T-helper 17 cell (primary cell): ENCODE measurements at places on chromosomes 1 and 21. TPM values are rescaled to one million over a fixed set of nuclear protein-coding genes. Genes with fewer than 3 reads are reported as not detected.

The ESRRG gene
- not detected for total RNA-seq

DNA sequence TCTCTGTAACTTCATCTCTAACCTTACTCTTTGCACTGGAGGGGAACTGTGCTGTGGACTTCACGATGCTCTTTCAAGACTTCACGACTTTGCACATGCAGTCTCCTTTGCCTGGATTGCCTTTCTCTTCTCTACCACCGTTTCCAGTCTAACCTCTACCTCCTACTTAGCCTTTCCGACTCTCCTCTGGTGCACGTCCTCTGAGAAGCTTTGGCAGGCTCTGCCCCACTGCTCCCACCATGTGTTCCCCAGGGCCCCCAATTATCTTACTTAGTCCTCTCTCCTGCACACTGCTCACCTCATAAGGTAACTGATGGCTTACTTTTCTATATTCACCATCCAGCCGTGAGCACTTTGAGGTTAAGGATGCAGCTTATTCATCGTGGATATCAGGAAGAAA lies 101.7 kb upstream of the GJB5 start:
- peaks cover 2% of the 10 kb centered on the region for H3K36me3 ChIP-seq
- no peaks in the 10 kb centered on the region for H3K4me1 ChIP-seq
- no peak for DNase-seq
- H3K27me3 ChIP-seq, result peaks cover 72% of the 10 kb centered on the region
- no peak overlapping the region for H3K4me3 ChIP-seq
- no peak overlapping the region for H3K27ac ChIP-seq

DNA sequence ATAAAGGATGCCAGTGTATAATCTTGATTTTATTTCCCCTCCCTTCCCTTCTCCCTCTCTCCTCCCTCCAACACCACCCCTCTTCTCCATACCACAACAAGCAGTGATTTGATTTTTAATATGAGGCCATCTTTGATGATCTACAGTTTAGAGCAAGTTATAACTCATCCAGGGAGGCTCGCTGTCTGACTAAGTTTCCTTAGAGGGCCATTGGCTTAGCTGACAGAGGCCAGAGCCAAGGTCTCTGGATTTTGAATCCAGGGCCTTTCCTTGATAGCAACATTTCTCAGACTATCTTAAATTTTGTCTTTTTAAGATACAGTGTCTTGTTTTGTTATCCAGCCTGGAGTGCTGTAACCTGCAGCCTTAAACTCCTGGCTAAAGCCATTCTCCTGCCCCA lies 431.0 kb upstream of the USP24 start:
- no peak for DNase-seq
- no peaks in the 10 kb centered on the region for H3K36me3 ChIP-seq
- peaks cover 5% of the 10 kb centered on the region for H3K27me3 ChIP-seq
- no peak overlapping the region for H3K27ac ChIP-seq

The NGF gene
- not detected for total RNA-seq

DNA sequence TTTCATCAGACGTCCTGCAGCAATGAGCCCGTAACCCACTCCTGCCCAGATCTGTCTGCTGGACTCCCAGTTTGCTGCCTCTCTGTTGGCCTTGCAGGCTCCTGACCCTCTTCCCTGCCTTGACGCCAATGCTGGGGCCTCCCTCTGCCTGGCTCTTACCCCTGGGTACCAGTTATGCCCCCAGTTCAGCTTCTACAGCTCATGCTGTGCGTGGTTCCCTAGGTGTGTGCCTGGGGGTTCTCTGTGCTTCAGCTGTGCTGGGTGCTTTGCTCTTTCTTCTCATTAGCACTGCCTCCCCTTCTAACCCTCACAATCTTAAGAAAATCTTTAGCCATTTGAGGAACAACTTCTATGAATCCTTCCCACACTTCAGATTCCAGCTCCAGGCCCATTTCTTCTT lies 151.4 kb downstream of the ZSCAN20 start:
- no peak for DNase-seq
- H3K4me1 ChIP-seq, result no peaks in the 10 kb centered on the region
- peaks cover 2% of the 10 kb centered on the region for H3K36me3 ChIP-seq
- no peak overlapping the region for H3K4me3 ChIP-seq

The NCF2 gene
- total RNA-seq, result 14.7 TPM

The TMEM200B gene
- not detected for total RNA-seq

GRCh38 chr1:153540394-153541361 lies at the start of gene S100A5:
S100A5 (minus strand) TSS chr1:153540934; CDS start chr1:153540191, 743 bp downstream.
- peaks cover 70% of the 10 kb centered on the region for H3K4me1 ChIP-seq
- H3K27me3 ChIP-seq, result no peaks in the 10 kb centered on the region
- H3K36me3 ChIP-seq, result peaks cover 12% of the 10 kb centered on the region
- peak within 1 kb of the TSS; percentile 84 for H3K4me3 ChIP-seq
- H3K27ac ChIP-seq, result peak within 1 kb of the TSS; percentile 96

- no peaks in the 10 kb centered on the region for H3K36me3 ChIP-seq
- H3K27ac ChIP-seq, result no peak overlapping the region
- H3K4me3 ChIP-seq, result no peak overlapping the region
- DNase-seq, result no peak
- peaks cover 27% of the 10 kb centered on the region for H3K4me1 ChIP-seq
- no peaks in the 10 kb centered on the region for H3K27me3 ChIP-seq
Measured at GRCh38 chr1:185369786-185370185, 52.7 kb upstream of the IVNS1ABP start.

GRCh38 chr1:188825471-188825870 lies 1652.2 kb downstream of the BRINP3 start:
- H3K4me1 ChIP-seq, result no peaks in the 10 kb centered on the region
- no peak overlapping the region for H3K27ac ChIP-seq
- no peaks in the 10 kb centered on the region for H3K27me3 ChIP-seq
- DNase-seq, result no peak
- H3K36me3 ChIP-seq, result no peaks in the 10 kb centered on the region

- no peaks in the 10 kb centered on the region for H3K36me3 ChIP-seq
- H3K4me3 ChIP-seq, result peak overlapping the region; percentile 93
- H3K27me3 ChIP-seq, result no peaks in the 10 kb centered on the region
- H3K27ac ChIP-seq, result peak overlapping the region; percentile 67
Measured at GRCh38 chr21:43719748-43720538, 1.0 kb downstream of the PDXK start.

- H3K27ac ChIP-seq, result no peak overlapping the region
- peaks cover under 1% of the 10 kb centered on the region for H3K27me3 ChIP-seq
- H3K4me1 ChIP-seq, result no peaks in the 10 kb centered on the region
- H3K36me3 ChIP-seq, result no peaks in the 10 kb centered on the region
Measured at GRCh38 chr1:60483509-60483908, 409.9 kb upstream of the C1orf87 start.

- peaks cover 3% of the 10 kb centered on the region for H3K36me3 ChIP-seq
- H3K27ac ChIP-seq, result peak overlapping the region; percentile 70
- DNase-seq, result no peak
- peaks cover 15% of the 10 kb centered on the region for H3K4me1 ChIP-seq
- H3K4me3 ChIP-seq, result no peak overlapping the region
Measured at GRCh38 chr1:160818207-160818937, 22.4 kb downstream of the LY9 start.

The IL19 gene
- not detected for total RNA-seq

- no peak overlapping the region for H3K27ac ChIP-seq
- no peak overlapping the region for H3K4me3 ChIP-seq
- DNase-seq, result no peak
- H3K36me3 ChIP-seq, result no peaks in the 10 kb centered on the region
Measured at GRCh38 chr1:186487163-186487562, 26.2 kb upstream of the PDC start.

The ATAD3C gene
- total RNA-seq, result 0.13 TPM

The MFAP2 gene
- total RNA-seq, result not detected

The C1orf210 gene
- total RNA-seq, result not detected

The AMY1A gene
- total RNA-seq, result not detected

The CFHR1 gene
- total RNA-seq, result not detected

DNA sequence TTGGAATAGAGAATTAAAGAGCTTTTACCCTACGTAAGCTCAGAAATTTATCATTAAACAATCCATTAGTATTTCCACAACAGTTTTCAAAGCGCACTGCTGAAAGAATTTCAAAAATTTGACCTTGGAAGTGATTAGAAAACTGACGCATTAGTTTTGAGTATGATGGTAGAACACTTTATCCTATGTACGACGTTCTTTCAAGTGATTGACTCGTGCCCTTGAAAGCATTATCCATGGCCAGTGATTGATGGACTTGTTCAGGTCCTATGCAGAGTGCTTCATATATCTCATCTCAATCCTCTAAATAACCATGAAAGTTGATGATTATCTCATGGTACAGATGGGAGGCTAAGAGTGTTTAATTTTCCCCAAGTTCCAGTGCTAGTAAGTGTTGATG lies 697.2 kb downstream of the USP25 start:
- H3K27me3 ChIP-seq, result no peaks in the 10 kb centered on the region
- H3K4me3 ChIP-seq, result no peak overlapping the region
- H3K36me3 ChIP-seq, result no peaks in the 10 kb centered on the region
- no peaks in the 10 kb centered on the region for H3K4me1 ChIP-seq

GRCh38 chr1:63874278-63874880 lies 100.6 kb downstream of the ROR1 start:
- DNase-seq, result no peak
- no peak overlapping the region for H3K27ac ChIP-seq
- no peak overlapping the region for H3K4me3 ChIP-seq
- H3K36me3 ChIP-seq, result no peaks in the 10 kb centered on the region

DNA sequence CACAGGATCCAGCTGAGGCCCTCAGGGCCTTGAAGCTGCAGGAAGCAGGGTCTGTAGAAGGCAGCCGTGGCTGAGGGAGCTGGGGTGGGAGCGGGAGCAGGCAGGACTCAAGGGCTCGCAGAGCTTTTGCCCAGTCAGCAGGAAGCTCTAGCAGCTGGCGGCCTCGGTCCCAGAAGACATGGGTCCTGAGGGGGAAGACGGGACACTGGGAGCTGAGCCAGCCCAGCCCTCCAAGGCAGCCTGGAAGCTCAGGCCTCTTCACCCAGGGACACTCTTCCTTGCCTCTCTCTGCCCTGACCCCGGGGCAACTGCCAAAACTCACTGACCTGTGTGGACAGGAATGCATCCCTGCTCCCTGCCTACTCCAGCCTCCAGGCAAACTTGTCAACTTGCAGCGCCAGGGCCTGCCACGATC lies 8.9 kb downstream of the ADGRB2 start:
- peaks cover 18% of the 10 kb centered on the region for H3K27me3 ChIP-seq
- H3K4me1 ChIP-seq, result peaks cover 16% of the 10 kb centered on the region
- no peak overlapping the region for H3K27ac ChIP-seq
- no peaks in the 10 kb centered on the region for H3K36me3 ChIP-seq
- H3K4me3 ChIP-seq, result no peak overlapping the region
- DNase-seq, result no peak

DNA sequence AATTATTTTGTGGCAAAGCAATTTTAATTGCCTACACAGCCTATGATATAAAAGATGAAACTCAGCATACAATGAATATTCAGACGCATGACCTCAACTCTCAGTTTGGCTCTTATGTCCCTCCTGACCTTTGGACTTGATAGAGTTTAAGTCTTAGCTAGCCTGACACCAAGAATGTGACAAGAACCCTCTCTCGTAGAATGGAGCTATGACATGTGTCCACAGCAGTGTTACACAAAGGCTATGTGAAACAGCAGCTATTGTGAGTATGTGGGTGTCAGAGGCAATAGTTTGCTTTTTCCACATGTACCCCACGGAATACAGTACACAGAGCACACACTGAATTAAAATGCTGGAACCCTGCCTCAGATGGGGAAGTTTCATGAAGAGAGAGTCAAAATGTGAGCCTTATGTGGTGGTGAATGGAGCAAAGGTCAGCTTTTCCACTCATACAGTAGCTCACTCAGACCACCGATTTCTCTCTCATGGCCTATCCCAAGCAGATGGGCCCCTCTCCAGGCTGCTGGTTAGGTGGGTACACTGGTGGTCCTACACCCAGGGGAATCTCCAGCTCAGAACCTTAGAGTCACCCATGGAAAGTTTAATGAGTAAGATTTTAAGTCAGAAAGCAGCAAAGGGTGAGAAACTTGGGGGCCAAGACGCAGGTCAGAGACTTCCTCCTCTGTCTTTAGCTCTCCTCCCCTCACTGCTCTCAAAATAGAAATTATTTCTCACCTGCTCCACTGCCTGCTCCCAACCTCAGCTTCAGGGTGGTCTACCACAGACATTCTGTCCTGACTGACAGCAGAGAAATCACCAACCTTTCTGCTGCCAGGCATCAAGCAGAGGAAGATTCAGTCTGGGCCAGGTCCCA lies 10.1 kb upstream of the XCL2 start:
- H3K27me3 ChIP-seq, result no peaks in the 10 kb centered on the region
- H3K4me3 ChIP-seq, result no peak overlapping the region
- peaks cover 5% of the 10 kb centered on the region for H3K4me1 ChIP-seq
- no peak overlapping the region for H3K27ac ChIP-seq
- peaks cover 2% of the 10 kb centered on the region for H3K36me3 ChIP-seq

- no peak overlapping the region for H3K27ac ChIP-seq
- H3K4me1 ChIP-seq, result peaks cover 28% of the 10 kb centered on the region
- H3K4me3 ChIP-seq, result no peak overlapping the region
- no peak for DNase-seq
Measured at GRCh38 chr1:8460784-8461183, 142.9 kb downstream of the SLC45A1 start.

DNA sequence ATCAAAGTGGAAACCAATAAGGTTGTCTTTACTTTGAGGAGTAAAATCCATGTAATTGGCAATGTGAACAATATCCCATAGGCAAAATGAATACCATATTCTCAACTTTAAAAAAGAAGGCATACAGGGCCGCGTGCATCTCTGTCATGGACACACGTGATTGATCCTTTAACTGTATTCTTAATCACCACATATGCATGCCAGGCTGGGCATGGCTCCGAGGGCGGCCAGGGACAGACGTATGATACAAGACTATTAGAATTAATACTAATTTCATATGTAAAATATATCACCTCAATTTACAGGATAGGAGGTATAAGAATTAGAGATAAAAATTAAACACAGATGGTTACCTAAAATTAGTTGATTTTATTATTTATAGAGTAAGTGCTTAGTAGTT lies 11.2 kb downstream of the RGS21 start:
- no peak overlapping the region for H3K4me3 ChIP-seq
- no peaks in the 10 kb centered on the region for H3K36me3 ChIP-seq
- no peaks in the 10 kb centered on the region for H3K27me3 ChIP-seq
- H3K27ac ChIP-seq, result no peak overlapping the region

DNA sequence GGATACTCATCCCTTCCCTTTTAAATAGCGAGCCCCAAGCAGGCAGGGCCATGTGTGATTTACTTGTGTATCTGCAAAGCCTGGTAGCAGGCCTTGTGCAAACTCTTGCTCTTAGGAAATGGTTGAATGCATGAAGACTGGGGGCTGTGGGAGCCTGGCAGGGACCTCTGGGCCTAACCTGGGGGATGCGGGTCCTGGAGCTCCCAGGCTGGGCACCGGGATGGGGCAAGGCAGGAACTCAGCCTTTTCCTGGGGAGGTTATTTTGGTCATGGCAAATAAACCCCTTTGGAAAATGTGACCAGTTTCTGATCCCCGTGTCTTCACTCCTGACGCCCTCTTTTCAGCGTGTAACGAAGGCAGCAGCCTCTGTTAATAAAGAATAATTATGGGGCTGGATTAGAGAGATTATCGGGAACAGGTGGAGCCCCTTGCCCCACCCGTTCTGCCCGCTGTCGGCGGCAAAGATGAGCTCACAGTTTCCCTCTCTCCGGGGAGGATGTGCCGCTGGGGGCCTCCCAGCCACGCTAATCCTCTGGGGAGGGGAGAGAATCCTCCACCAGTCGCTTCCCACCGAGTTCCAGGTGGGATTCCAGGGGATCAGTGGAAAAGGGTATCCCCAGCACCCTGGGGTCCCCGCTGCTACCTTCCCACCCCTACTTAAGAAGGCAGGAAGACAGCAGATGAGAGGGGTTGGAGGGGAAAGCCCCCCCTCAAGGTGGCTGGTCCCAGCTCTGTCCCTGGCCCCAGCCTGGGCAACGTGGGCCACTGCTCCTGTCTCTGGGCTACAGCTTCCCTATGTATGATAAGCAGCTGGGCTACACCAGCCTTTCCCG lies 69.7 kb upstream of the WNT4 start:
- H3K36me3 ChIP-seq, result peaks cover 12% of the 10 kb centered on the region
- no peak overlapping the region for H3K27ac ChIP-seq
- H3K4me1 ChIP-seq, result peaks cover 5% of the 10 kb centered on the region
- H3K27me3 ChIP-seq, result peaks cover 68% of the 10 kb centered on the region
- no peak overlapping the region for H3K4me3 ChIP-seq
- no peak for DNase-seq
